ENCODE measurements at places on chromosomes 16 and 17.

GRCh38 chr16:86520317-86521210 is 10.2 kb downstream of the FOXF1 start:
- H3K4me3 ChIP-seq: no peak overlapping the region
- H3K4me1 ChIP-seq: peaks cover 2% of the 10 kb centered on the region
- no peaks in the 10 kb centered on the region for H3K36me3 ChIP-seq

DNA sequence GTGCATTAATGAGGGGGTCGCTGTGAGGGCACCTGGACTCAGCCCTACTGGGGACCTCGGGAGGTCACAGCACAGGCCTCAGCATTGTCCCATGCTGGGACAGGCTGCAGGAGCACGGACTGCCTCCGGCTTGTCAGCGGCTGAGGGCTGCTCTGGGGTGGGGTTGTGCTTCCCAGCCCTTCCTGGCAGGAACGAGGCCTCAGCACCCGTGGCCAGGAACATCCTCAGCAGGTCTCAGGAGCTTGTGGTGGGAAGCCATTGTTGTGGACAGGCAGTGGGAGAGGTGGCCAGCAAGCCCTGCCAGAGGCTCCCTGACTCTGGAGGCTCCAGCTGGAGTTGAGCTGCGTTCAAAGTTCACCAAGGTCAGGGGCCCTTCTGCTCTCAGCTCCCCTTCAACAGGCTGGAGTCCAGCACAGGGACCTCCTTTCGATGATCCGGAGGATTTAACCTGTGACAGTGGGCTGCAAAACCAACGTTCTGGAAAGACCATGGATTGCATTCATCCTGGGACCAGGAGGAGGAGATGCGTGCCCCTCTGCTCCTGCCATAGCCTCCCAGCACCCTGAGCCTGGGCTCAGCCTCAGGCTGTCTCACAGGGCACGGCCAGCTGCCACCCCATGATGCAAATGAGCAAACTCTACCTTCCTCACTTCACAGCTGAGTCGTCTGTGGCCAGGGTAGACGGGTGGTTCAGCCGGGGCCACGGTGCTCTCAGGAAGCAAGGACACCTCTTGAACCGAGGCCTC is 32.6 kb downstream of the FOXL1 start:
- no peak overlapping the region for H3K27ac ChIP-seq
- peaks cover 31% of the 10 kb centered on the region for H3K27me3 ChIP-seq
- H3K4me1 ChIP-seq: no peaks in the 10 kb centered on the region
- no peak for DNase-seq

DNA sequence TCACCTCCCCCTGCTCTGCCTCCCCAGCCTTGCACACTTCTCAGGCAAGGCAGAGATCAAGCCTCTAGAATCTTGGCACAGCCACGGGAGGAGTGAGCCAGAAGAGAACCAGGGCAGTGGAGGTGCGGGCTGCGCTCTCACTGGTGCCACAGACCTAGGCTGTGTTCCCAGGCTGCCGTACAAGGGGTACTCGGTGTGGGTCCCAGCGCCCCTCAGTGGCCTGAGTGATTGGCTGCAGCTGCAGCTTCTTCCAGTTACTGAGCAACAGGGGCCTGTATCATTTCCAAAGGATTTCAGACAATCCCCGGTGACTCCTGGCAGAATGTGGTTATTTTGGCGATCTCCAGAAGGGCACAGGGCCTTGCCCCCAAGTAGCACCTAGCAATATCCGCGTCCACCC is 1852.1 kb downstream of the TP53TG3F start:
- H3K4me3 ChIP-seq: no peak overlapping the region
- H3K36me3 ChIP-seq: peaks cover 2% of the 10 kb centered on the region
- DNase-seq: no peak
- no peaks in the 10 kb centered on the region for H3K27me3 ChIP-seq
- no peak overlapping the region for H3K27ac ChIP-seq
- H3K4me1 ChIP-seq: no peaks in the 10 kb centered on the region

DNA sequence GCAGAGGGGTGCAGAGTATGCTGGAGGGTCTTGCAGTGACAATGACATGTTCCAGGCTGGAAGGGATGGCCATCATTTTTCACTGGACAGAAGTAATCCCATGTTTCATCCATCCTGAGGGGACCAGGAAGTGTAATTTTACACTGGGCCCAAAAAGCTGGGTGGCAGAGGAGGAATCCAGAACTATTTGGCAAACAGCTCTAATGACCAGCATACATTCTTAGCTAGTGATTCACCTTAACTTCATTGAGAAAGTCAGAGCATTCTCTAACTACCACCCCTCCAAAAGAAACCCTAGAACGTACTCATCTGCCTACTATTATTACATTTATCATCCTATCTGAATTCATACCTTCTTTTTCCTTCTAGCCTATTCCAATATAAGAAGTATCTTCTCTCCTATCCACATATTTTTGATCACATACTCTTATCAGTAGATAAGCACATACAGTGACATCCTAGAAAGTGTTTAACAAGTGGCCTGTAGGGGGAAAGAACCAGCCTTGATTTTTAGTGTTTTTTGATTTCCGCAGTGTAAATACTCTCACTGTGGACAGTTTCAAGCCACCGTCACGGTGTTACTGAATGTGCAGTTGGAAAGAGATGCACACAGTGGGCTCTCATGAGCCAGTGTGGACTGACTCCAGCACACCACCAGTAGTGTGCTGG is 118.1 kb downstream of the FTO start:
- H3K36me3 ChIP-seq: no peaks in the 10 kb centered on the region
- no peak overlapping the region for H3K4me3 ChIP-seq
- H3K27me3 ChIP-seq: no peaks in the 10 kb centered on the region
- H3K4me1 ChIP-seq: peaks cover 6% of the 10 kb centered on the region
- H3K27ac ChIP-seq: no peak overlapping the region

- peaks cover 14% of the 10 kb centered on the region for H3K27me3 ChIP-seq
- DNase-seq: no peak
- no peak overlapping the region for H3K4me3 ChIP-seq
Measured at GRCh38 chr17:82313195-82314011, 4.0 kb downstream of the CD7 start.

GRCh38 chr16:88739139-88739976 is 33.1 kb downstream of the CTU2 start:
- no peak overlapping the region for H3K4me3 ChIP-seq
- no peak for DNase-seq
- no peak overlapping the region for H3K27ac ChIP-seq

DNA sequence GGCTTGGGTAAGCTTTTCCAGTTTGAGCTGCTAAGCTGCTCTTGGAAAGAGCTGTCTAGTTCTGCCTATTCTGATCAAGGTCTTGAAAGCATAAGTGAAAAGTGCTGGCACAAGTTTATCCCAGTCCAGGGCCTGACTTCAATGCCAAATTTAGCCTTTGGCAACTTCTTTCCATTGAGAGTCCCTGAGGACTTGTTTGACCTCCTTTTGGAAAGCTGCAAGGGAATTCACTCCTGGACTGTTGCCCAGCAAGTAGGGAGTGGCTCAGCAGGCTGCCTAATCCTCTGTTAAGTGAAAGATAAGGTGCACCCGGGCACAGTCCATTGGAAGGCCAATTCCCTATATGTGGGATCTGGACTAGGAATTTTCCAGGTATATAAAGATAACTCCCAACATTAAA is 16.0 kb upstream of the TANC2 start:
- DNase-seq: no peak
- H3K27ac ChIP-seq: no peak overlapping the region
- no peaks in the 10 kb centered on the region for H3K36me3 ChIP-seq
- no peak overlapping the region for H3K4me3 ChIP-seq
- H3K27me3 ChIP-seq: no peaks in the 10 kb centered on the region
- no peaks in the 10 kb centered on the region for H3K4me1 ChIP-seq

DNA sequence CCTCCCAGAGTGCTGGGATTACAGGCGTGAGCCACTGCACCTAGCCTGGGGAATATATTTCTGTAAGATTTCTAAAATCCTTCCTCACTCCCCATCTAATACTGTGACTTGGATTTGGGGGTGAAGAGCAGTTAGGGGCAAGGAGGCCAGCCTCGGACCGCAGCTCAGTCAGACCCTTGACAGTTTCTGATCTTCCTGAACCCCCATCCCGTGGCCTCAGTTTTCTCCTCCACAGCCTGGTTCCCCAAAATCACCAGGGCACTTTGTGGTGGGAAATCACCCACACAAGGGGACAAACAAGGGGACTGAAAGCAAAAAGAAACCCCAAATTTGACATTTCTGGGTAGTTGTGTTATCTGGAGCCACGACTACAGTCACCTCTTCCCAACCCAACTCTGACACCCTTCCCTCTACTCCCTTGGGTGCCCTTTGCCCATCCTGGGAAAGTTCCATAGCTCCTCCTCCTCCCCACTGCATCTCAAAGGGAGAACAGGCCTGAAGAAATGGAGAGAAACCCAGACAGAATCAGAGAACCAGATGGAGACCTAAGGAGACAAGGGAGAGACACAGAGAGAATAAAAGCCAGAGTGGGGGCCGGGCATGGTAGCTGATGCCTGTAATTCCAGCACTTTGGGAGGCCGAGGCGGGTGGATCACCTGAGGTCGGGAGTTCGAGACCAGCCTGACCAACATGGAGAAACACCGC is 2.8 kb upstream of the STAT5A start:
- no peak for DNase-seq
- H3K36me3 ChIP-seq: no peaks in the 10 kb centered on the region
- peaks cover 41% of the 10 kb centered on the region for H3K27me3 ChIP-seq
- H3K4me3 ChIP-seq: no peak overlapping the region
- H3K27ac ChIP-seq: no peak overlapping the region

Data from progenitor cell of endocrine pancreas (in vitro differentiated cells).